RCC 7860 (cell line): ENCODE measurements at places on chromosomes 5 and 9.

- DNase-seq: no peak
Observed at GRCh38 chr5:111138096-111138495, 45.9 kb downstream of the WDR36 start.

GRCh38 chr5:96049398-96050272 lies 88.0 kb upstream of the ELL2 start:
- DNase-seq: peak; percentile 62

DNA sequence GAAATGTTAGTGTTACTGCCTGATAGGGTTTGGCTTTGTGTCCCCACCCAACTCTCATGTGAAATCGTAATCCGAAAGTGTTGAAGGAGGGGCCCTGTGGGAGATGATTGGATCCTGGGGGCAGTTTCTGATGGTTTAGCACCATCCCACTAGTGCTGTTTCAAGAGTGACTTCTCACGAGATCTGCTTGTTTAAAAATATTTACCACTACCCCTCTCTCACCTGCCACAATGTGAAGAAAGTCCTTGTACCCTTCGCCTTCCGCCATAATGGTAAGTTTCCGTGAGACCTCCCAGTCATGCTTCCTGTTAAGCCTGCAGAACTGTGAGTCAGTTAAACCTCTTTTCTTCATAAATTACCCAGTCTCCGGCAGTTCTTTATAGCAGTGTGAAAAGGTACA lies 2.6 kb upstream of the RFX3 start:
- DNase-seq: no peak

DNA sequence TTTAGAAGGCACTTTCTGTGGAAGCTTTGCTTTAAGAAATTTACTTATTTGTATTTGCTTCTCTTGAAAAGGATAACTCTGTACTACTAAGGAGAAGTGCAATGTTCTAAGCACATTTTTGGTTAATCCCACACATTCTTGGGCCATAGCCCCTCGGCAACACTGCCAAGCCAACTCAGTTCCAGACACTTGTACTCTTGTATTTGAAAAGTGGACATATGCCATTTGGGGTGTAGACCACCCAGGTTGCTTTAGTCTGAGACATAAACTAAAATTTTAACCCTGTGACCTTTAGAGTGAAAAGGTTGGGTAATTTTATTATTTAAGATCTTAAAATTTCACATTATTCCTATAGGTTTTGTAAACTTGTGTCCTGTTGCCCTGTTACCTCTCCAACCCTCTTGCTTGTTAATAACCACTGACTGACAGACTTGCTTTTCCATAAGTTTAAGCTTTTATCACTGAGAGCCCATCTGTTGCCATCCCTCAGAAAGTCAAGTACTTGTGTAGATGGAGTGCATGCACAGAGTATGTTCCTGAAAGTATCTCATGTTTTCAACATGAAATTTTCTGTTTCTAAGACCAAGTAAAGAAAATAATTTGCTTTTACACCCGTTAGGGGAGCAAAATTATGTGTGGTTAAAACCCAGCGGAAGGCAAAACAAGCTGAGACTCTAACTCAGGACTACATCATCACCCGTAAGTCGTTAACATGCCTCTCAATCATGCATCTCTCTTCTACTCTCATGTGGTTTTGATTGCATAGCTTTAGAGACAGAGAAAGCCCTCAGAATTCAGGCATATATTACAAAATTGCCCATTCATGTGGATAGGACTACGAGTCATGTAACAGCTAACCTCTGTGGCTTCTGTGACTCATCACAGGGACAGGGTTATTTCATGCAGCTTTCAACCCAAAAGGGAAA lies 117.3 kb downstream of the GDNF start:
- DNase-seq: peak; percentile 100

- DNase-seq: no peak
Observed at GRCh38 chr9:112168197-112168596, 6.9 kb downstream of the SUSD1 start.

DNA sequence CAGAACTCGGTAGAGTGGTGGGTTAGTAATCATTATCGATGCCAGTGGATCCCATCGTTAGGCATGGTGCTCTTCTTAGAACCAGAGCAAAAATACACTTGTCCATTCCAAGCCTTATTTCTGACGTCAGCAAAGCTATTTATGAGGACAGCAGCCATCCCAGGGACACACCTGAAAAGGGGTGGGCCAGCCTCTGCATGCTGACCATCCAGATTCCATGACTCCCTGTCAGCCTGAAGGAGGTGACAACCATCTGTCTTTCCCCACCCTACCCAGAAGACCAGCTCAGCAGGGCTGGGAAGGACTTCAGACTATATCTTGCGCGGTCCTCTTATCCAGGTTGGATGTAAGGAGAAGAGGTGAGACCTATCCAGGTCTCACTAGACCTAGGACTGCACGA lies 5.7 kb upstream of the NIPAL4 start:
- no peak for DNase-seq

- no peak for DNase-seq
Observed at GRCh38 chr9:109476642-109477257, 21.4 kb downstream of the PTPN3 start.

GRCh38 chr9:112326194-112326593 lies 7.2 kb downstream of the PTBP3 start:
- no peak for DNase-seq

GRCh38 chr5:74199005-74199404 lies 441.5 kb downstream of the ENC1 start:
- no peak for DNase-seq
